ENCODE measurements at places on chromosomes 13 and 19. TPM values are rescaled to one million over a fixed set of nuclear protein-coding genes. Genes with fewer than 3 reads are reported as not detected.

ASPDH gene
- total RNA-seq = not detected

SPRYD7 gene
- 4.6 TPM for total RNA-seq

STAP2 gene
- 12.8 TPM for total RNA-seq

BBC3 gene
- total RNA-seq = 6.0 TPM

CYP2A7 gene
- not detected for total RNA-seq

CPAMD8 gene
- not detected for total RNA-seq

TMEM59L gene
- total RNA-seq = not detected

SPRY2 gene
- 0.33 TPM for total RNA-seq

ZNF550 gene
- 8.7 TPM for total RNA-seq

DNA sequence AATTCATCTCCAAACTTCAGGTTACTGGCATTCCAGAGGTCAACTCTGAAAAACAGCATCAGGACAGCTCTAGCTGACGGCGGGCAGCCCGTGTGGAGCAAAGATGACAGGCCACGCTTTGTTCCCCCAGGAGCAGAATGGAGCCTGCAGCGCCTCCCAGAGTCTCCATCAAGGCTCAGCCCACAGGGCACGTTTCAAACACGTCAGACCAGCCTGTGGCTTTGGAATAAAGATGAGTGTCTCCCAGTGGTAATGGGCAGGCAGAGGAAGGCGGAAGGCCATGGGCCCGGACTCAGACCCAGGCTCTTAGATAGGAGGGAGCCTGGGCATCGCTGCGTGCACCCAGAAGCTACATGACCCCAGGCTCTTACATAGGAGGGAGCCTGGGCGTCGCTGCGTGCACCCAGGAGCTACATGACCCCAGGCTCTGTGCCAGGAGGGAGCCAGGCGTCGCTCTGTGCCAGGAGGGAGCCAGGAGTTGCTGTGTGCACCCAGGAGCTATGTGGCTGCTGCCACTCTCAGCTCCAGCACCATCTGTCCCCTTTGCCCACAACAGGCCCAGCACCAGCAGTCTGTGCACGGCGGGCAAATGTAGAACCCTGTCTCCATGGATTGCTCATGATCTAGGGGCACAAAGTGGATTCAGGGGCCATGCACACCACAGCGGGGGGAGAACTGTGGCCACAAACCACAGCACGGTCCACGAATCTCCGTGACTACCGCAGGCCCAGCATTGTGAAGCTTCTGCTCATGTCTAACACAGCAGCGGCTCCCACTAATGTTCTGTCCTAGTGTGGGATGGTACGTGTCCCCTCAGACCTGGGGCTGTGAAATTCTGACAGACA lies 47.8 kb upstream of the C13orf46 start:
- no peak for DNase-seq

GRCh38 chr19:51131780-51132680 lies 7.3 kb downstream of the SIGLEC9 start:
- DNase-seq = no peak

DNA sequence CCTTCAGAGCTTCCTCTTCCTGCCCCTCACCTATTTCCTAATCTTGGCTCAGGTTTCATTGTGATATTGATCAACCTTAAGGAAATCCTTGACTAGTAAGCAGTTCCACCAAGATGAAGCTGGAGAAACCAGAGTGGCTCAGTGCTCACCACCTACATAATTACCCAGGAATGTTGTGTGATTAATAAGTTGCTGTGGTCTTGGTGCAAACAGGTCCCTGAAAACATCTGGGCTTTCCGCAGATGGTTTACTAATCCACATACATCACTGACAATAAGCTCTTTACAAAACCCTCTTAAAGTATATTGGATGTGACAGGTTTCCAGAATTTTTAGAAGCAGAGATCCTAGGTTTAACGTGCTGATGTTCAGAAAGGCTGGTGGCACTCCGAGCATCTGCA lies 8.6 kb upstream of the SERP2 start:
- no peak for DNase-seq

- no peak for DNase-seq
Measured at GRCh38 chr13:34207334-34207733, 389.4 kb downstream of the RFC3 start.

DNA sequence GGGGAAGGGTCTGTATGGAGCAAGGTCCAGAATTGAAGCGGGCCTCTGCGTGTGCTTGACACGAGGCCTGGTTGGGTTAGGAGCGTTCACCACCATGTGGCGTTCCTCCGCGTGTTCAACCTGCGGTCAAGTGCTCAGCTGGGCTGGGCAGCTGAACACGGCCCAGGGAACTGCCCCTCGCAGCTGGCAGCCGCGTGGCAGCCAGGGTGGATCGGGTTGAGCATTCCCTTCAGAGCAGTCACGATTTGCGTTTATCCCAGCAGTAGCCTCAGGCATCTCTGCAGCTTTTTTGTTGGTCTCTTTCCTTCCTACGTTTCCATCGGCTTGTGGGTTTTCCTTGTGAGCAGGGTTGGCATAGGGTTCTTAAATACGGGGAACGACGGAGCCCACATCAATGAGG lies 28.7 kb upstream of the F2RL3 start:
- no peak for DNase-seq

DNA sequence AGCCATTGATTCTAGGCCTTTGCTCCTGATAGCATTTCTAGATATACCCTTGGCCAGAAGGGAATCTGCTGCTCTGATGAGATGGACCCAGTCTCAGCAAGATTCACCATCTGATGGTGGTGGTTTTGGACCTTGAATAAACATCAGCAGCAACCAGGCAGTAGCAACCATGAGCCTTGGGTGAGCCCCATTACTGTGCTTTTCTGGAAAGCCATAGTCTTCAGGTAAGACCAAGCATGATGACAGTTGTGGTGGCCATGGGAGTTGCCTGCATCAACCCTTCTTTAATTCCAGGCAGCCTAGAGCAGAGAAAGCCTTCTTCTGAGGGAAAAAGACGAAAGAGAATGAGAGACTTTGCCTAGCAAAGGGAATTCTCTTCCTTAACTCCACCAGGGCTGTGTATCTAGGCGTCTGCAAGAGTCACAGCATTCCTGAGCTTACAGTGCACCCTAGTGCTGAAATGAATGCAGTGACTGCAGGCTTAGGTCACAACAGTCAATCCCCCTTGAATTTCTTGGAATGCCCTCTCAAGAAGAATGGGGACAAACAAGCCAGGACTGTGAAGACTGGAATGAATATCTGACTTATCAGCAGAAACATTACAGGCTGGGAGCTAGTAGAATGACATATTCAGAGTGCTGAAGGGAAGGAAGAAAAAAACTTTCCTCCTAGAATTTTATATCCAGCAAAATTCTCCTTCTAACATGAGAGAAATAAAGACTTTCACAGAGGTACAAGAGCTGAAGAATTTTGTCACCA lies 942.4 kb upstream of the PCDH20 start:
- DNase-seq = no peak

DNA sequence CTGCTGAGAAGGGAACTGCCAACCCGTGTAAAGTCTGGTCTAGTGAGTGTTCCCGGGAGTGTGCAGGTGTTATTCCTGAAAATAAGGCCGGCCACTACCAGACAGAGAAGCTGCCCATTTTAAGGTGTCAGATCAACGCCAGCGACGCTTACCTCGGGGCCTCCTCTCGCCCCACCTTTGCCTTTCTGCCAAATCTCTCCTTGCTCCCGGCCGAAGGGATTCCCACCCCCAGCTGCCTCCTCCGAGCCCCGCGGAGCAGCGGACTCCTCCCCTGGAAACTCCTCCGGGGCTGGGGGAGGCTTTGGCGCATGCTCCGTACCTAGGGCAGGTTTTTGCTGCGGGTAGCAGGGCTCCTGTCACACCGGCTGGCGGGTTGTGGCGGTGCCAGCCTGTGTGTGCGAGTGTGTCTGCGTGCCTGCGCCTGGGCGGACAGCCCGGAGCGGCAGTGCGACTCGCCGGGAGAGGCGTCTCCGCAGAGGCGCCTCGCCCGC lies at the start of gene HS6ST3:
TSS of gene HS6ST3 (plus strand) at position 359 of the 491 bp plus-strand sequence.
- no peak for DNase-seq

DNA sequence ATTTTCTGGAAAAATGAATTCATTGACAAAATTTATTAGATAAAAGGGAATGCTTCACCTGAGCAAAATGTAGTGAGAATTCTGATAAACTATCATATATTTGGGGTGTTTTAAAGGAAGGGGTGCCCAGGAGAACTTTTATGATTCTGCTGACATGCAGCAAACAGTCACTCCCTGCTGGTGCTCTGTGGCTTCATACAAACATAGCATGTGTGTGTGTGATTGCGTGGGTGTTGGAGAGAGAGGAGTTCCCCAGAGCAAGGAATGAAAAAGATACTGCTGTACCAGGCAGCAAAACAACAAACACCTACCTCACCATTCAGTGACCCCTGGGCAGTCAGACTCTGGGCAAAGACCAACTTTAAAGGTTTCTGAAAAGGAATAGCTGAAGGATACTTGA lies 546.7 kb downstream of the RFC3 start:
- no peak for DNase-seq

DNA sequence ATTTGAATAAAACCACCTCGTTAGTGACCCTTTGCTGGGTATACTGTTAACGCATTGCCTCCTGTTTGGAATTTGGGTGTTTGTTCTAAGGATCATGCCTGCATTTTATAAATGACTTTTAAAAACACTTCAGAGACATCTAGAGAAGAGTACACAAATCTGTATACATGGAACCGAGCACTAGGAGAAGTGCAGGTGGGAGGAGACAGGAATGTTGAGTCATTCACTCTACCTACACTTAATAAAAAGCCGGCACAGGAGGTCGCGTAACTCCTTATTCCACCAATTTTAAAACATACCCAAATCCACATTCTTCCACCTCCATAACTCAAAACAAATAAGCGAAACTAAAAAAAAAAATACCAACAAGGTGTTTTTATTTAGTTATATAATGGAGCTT lies 48.6 kb downstream of the FGF9 start:
- DNase-seq = no peak

DNA sequence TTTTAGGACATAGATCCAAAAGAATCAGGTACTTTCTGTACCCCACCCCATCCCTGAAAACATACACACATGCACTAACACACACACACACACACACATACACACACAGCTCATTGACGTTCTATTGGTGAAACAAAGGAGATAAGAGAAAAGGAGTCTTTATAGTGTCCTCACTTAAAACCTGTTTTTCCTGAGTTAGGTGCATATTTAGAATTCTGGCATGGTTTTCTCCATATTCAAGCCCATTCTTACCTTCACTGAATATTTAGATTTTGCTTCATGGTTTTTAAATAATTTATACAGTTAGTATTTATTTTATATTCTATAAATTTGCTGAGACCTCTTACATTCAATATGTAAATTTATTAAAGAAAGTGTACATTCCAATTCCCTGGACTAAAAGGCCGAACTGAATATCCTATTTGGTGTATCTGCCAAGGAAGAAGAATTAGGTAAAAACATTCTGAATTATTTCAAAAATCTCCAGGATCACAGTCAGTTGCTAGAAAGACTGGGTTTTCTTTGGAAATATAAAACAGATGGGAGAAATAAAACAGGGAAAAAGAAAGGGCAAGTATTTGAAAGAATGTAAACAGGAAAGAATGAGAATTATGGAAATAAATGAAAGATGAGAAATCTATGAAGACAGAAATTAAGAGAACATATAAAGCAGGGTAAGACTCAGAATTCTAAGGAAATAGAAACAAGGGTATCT lies 556.2 kb downstream of the KCTD12 start:
- DNase-seq = no peak

GRCh38 chr13:42946927-42947326 lies 45.1 kb downstream of the EPSTI1 start:
- DNase-seq = no peak

DNA sequence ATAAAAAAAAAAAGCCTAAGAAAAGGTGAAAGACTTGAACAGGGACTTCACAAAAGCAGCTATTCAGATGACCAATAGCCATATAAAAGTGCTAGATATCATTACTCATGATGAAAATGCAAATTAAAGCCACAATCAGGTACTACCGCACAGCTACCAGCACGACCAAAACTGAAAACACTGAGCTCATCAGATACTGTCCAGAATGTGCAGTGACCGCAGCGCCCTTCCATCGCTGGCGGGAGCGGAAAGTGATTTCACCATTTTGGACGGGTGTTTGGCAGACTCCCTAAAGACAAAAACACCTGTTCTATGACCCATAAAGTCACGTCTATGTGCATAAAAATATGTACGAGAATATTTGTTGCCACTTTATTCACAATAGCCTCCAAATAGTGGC lies 60.7 kb downstream of the SLC6A16 start:
- DNase-seq = no peak

- DNase-seq = no peak
Measured at GRCh38 chr13:24664726-24665409, 15.3 kb upstream of the ATP12A start.

DNA sequence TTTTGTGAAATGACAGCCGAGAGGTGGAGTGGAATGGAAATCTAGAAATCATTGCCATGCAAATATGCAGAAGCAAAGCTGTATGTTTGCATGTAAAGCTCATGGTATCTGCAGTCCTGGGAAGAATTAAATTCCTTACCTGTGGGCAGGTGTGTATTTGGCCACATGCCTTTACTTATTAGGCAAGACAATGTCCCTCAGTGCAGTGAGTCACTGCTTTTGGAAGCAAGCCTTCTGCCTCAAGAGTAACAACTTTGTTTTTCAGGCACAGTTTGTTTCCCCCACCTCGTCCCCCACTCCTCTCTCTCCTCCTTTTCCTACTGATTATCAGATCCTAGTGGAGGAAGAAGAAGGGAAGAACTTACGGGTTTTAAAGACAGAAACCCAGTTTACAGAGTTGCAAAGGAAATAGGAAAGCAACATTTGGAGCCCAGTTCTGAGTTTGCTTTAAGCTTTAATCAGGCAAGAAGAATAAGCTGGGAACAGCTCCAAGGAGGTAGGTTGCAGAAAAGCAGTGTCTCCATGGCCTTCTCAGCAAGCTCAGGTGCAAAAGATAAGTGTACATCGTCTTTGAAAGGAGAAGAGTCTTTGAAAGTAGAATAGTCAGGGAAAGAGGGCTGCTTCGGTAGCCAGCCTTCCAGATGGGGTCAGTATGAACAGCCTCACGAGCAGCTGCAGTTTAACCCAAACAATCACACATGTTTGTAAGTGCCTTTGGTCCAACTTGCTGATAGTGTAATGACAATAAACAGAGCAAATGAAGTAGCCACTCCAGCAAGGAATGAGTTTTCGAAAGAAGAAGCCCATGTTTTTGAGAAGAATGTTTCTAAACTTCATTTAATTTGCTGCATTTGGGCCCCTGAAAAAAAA lies 190.1 kb downstream of the KLF5 start:
- DNase-seq = no peak

DNA sequence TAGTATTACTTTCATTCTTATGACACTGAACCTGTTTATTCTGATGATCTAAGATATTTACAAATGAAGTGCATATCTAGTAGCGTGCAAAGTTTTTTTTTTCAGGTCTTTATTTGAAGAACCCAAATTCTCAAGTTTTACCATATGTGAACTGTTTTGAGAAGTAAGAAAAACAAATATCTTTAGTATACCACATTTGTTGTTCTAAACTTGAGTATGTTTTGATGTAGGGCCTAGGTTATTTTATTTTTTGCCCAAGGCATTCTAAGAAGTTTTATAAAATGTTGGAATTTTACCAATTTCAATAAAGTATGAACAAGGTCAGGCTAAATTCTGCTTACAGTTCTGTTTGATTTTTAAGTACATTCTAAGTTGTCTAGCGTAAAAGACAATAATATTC lies 213.5 kb downstream of the PCCA start:
- DNase-seq = no peak

Measured in activated T-cell treated with anti-CD3 and anti-CD28 coated beads, Interleukin-2, amount 50 U/mL, for 4 hours (primary cell).